ENCODE measurements at places on chromosomes 5 and 9.

DNA sequence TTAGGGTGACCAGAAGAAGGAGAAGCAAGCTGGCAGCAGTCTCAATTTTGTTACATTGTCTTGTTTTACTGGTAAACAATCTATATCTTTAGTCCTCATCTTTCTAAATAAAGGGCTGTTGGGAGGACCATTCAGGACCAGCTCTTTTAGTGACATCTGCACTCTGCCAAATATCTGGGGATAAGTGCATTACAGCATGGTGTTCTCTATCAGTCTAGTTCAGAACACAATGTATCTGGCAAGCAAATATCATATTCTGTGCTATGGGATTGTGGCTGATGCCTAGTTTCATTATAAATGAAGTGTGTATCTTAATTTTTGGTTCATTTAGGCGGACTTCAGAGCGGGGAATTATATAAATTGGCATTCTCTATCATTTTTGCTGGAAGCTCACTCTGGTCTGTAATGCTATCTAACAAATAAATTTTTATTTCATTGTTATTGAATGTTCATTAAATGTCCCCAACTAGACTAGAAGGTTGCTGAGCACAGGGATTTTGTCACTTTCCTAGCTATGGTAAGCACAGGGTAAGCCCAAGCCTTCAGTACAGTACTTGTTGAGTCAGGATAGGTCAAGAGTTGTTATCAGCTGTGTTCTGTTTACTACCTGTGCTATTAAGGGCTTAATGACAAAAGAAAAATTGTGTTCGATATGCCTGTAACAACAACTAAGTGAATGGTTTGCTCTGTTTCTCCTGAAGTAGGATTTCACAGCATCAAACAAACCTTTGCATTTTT lies 11.9 kb downstream of the WDR31 start:
- no peak for DNase-seq

DNA sequence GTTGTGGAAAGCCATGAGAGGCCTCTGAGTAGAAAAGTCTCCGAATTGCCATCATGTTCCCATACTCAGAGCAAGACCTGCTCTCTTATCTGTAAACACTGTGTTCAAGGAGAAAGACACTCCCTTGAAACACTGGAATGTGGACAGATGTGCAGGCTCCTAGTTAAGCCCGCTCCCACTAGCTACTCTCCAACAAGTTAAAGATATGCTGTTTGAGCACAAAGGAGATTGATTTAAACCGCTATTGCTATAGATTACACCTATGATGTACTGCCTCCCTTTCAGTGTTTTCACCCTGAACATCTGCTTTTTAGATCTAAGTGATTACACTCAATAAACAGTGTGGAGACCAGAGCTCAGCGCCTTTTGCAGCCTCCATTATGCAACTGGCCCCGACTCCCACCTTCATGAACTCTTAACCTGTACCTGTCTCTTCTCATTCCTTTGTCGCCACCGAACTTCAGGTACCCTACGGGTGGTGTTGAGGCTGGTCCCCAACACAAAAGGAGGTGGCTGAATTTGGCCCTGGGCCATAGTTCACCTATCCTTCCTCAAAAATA lies 47.5 kb downstream of the TMEM245 start:
- no peak for DNase-seq

DNA sequence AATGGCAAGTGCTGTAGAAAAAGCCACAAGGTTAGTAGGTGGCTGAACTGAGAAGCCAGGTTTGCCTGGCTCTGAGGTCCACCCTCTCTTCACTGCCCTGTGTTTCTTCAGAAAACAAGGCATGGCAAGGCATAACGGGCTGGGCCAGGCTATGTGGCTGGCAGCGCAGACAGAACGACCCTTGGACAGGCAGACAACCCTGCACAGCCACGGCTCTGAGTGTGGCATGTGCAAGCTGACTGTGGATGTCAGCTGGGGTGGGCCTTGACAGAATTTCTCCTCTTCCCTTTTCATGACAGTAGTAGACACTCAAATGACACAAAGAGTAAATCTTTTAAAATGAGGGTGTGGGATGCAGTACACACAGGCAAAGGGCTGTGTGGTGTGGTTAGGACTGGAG lies 81.7 kb downstream of the MACROH2A1 start:
- no peak for DNase-seq

DNA sequence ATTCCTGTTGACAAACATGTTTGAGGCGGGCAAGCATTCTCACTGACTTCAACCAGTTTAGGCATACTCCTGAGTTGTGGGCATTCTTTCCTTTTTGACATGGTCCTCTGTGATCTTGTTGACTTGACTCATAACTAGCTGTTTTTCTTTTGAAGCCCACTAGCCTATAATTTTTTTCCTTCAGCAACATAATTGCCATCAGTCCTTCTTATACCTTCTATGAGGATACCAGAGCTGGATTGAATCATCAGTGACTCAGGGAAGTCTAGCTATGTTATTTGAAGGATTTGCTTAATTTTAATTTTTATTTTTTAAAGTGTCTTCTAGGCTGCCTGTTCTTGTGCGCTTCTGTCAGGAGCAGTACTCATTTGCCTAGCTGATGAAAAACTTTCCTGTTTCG lies 259.5 kb downstream of the NR3C1 start:
- DNase-seq: no peak

DNA sequence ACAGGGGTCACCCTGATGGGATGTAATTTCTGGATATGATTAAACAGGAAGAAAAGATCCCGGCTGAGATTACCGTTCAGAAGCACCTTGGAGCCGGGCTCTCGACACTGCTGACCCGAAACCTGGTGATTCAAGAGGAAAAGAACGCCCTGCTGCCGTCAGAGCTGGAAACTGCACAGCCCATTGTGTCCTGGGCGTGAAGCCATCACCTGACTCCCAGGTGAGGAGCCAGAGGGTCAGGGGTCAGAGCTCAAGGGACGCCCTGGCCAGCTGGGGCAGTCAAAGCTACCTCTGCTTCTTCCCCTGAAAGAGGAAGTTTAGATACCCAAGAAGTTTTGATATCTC lies 17.8 kb upstream of the SLC12A7 start:
- DNase-seq: no peak

GRCh38 chr5:58090704-58091103 lies 369.2 kb downstream of the PLK2 start:
- DNase-seq: no peak

- DNase-seq: no peak
Observed at GRCh38 chr5:88556406-88556805, 287.8 kb upstream of the TMEM161B start.

GRCh38 chr9:98342098-98342819 lies 86.8 kb upstream of the TBC1D2 start:
- no peak for DNase-seq

- no peak for DNase-seq
Observed at GRCh38 chr9:68804911-68805889, 100.2 kb downstream of the PIP5K1B start.

- no peak for DNase-seq
Observed at GRCh38 chr9:36158122-36158521, 11.1 kb upstream of the CCIN start.

GRCh38 chr5:87886164-87886563 lies 382.5 kb downstream of the TMEM161B start:
- no peak for DNase-seq

DNA sequence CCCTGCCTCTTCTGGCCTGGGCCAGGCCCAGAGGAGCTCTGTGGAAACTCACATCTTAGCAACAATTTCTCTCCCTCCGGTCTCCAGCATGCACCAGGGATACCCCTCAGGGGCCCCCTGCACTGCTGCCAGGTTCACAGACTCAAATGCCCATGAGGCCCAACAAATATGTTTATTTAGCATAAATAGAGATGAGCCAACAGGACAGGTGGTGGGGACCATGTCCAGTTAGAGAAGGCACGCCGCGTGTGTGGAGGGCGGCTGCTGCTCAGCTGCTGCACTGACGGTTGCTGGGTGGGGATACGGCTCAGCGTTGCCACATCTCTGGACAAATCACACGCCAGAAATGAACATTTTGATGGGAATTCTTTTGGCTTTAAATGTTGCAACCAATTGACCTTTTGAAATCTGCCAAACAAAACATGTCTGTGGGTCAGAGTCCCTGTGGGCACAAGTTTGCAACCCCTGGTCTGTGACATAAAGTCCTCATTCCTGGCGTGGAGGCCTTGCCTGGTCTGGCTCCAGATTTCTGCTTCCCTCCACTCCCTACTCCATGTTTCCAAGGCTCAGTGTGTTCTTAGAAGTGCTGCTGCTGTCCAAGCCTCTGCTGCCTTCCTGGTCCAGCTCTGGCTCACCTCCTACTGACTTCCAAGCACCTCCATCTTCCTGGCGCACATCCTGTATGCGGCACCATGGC lies 88.9 kb downstream of the AMBP start:
- no peak for DNase-seq

DNA sequence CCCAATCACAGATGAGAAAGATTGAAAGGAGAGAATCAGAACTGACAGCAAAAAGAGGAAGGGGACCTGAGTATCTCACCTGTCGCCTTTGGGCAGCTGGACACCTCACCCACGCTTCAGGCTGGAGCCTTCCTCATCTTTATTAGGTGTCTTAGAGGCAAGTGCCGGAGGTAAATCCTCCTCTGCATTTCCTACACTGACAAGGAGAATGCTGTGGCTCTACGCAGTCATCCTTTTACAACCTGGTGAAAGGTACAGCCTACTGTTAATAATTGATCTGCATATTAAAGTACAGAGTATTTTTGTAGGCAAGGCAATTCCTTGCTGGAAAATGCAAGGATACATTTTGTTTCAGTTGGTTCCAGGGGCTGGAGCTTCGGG lies 34.8 kb downstream of the PRLR start:
- no peak for DNase-seq

DNA sequence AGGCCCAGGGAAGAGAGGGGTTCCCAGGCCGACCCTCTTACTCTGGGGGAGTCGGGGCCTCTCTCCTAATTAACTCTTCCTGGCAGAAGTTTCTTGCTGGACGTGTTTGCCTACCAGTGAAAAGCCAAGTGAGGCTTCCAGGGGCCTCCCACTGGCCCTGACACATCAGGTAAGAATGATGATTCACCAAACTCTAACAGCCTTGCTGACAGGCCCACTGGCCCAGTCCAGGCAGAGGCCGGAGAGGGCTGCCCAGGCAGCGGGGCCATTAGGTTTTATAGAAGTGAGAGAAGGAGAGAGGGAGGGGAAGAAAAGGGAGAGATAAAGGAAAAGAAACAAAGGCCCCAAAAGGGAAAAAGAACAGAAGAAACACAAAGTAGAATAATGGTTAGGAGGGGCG lies 50.8 kb upstream of the FOXE1 start:
- DNase-seq: no peak

GRCh38 chr5:143110591-143110990 lies 292.9 kb downstream of the NR3C1 start:
- DNase-seq: no peak

- DNase-seq: no peak
Observed at GRCh38 chr9:123552530-123552929, 196.5 kb downstream of the CRB2 start.

DNA sequence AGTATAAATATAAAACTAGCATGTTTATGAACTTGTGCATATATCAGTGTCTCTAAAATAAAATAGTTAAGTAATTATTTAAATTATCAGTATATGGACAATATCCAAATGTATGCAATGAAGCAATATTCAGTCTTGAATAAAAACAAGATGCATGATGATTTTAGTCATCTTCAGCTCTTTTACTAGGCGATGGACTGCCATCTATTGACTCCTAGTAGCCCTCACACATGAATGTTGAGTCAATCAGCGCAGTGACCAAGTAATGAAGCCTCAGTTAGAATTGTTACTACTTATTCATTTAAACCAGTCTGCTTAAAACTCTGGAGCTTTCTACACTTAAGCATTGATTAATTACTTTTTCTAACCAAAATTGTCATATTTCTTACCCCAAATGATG lies 92.9 kb upstream of the GRHPR start:
- no peak for DNase-seq

DNA sequence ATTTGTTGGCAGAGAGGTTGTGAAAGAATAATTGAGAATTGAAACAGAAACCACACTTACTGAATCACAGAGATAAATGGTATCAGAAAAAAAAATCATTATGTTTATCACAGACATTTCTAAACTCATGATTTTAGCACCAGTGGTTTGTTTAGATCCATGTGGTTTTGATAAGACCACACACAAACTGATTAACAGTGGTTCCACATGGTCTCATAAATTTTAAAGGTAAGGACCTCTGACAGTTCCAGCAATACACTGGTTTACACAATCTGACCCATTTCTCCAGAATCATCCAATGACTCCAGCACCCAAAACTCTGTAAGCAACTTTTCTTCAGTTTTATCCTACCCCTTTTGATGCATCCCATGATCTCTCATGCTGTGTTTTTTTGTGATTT lies 261.2 kb downstream of the ANXA1 start:
- DNase-seq: no peak

DNA sequence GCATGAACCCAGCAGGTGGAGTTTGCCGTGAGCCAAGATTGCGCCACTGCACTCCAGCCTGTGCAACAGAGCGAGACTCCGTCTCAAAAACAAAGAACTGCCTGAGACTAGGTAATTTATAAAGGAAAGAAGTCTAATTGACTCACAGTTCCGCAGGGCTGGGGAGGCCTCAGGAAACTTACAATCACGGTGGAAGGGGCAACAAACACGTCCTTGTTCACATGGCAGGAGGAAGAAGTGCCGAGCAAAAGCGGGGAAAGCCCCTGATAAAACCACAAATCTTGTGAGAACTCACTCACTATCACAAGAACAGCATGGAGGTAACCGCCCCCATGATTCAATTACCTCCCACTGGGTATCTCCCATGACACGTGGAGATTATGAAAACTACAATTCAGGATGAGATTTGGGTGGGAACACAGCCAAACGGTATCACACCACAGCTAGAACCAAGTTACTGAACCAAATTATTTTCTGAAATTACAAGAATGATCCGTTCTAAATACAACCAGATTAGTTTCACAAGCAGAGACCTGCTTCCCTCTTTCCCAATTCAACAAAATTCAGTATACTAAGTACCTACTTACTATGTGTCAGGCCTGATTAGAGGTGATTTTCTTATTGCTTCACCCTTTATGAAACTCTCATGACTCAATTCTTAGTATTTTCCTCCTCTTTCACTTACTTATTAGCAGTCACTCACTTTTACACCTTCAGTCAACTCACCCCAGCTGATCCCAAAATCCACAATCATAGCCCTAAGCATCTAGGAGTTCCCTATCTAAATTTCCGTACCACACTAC lies 8.4 kb downstream of the UBTD2 start:
- no peak for DNase-seq

- no peak for DNase-seq
Observed at GRCh38 chr5:173670791-173671120, 54.3 kb upstream of the BOD1 start.

GRCh38 chr5:109718216-109718615 lies 28.5 kb downstream of the MAN2A1 start:
- DNase-seq: no peak
